Adrenal gland (tissue), 19 donors: ENCODE measurements at places on chromosomes 5 and 9. TPM values are rescaled to one million over a fixed set of nuclear protein-coding genes. Genes with fewer than 3 reads are reported as not detected.
A peak's percentile ranks its signal among the peaks of the same experiment; 100 is the strongest.

Gene TUT7
- 28.7 TPM for total RNA-seq

Gene PCDHGA3
- 3.9 TPM for total RNA-seq

Gene EGFLAM
- total RNA-seq: 8.0 TPM

Gene RANBP17
- total RNA-seq: 119 TPM

GRCh38 chr5:24325306-24325832, 319.4 kb downstream of the CDH10 start:
- DNase-seq: no peak

GRCh38 chr5:91670122-91670521, 287.0 kb upstream of the ARRDC3 start:
- DNase-seq: no peak

DNA sequence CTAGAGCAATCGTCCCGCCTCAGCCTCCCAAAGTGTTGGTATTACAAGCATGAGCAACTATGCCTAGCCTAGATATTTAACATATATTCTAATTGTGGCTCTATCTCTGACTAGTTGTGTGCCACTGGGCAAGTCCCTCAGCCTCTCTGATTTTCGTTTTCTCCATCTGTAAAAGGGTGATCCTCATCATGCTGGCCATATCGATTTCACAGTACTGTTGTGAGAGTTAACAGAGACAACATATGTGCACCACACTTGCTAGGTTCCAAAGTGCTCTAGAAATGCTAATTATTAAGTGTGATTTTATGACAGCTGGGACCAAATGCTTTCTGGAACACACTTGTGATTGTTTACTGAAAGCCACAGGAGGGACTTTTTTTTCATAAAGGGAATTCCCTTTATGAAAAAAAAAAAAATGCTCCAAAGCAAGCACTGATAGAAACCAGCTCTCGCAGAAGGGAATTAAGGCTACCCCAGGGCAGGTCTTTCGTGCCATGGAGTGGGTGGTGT, 78.5 kb upstream of the EPB41L4B start:
- DNase-seq: no peak

DNA sequence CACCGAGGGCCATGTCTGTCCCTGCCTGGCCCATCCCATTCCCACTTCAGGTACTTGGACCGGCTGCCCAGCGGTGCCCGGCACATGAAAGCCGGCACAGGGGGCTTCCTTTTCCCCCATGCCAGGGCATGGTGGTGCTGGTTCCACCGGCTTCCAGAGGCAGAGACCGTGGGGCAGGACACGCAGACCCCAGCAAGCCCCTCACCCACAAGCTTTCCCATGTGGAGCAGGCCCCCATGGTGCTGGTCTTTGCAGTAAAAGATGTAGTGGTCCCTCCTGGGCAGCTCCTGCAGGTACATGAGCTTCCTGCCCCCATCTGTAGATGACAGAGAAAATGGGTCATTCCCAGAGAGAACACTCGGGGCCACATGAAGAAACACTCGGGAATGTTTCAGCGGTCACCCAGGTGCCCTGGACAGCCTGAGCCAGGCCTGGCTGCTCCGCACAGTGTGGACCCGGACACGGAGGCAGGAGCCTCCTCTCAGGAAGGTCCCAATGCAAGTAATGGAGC, 2.0 kb downstream of the OBP2B start:
- no peak for DNase-seq

GRCh38 chr9:88339317-88339716, 48.9 kb upstream of the SPIN1 start:
- DNase-seq: no peak

- no peak for DNase-seq
These were observed 12.1 kb downstream of the NOTCH1 start for GRCh38 chr9:136533775-136534157.

DNA sequence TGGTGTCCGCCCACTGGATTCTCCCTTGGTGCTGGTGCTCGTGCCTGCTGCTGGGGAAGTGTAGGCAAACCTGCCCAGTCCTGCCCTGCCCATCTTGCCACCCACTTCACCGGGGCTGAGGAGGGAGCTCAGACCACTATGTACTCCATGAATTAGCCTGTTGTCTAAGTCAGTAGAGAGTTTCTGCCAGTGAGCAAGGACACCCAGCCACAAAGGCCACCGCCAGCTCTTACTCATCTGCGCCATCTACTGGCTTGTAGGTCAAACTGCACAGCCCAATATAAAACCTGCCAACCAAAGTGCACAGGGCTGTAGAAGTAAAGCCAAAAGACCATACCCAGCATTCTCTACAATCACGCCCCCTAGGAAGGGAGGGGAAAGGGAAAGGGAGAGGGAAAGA, 102.3 kb downstream of the GLIS3 start:
- DNase-seq: no peak

GRCh38 chr5:86404256-86404655, 213.5 kb upstream of the COX7C start:
- no peak for DNase-seq

GRCh38 chr9:106864373-106865143, 1.6 kb downstream of the ZNF462 start:
- DNase-seq: peak; percentile 39

DNA sequence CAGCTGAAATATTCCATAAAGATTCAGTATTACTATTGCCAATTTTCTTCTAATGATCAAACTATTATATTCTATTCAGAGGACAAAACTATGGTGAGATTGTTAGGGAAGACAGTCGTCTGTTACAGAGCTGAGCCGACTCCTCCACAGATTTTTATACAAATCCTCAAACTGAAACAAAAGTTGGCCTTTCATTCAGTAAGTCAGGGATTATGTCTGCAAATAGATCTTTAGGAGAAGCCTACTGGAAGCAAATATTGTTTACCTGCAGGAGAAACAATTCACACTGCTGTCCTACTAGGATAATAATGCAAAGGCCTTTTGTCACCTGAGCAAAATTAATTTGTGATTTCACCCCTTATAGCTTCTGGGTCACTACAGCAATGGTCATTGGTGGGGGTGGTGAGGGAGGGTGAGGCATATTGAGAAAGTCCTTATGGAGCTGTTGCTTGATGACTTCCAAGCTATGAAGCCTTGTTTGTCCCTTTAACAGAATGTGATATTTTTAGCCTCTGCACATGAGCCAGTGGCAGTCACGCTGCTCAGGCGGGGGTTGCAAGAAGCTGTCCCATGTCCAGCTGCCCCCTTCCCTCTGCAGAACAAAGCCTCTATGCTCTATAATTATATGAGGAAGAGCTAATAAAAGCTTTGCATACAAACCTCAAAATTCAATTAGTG, 200.5 kb upstream of the KLF9 start:
- DNase-seq: no peak

- no peak for DNase-seq
These were observed 192.8 kb downstream of the MED10 start for GRCh38 chr5:6185574-6185973.

DNA sequence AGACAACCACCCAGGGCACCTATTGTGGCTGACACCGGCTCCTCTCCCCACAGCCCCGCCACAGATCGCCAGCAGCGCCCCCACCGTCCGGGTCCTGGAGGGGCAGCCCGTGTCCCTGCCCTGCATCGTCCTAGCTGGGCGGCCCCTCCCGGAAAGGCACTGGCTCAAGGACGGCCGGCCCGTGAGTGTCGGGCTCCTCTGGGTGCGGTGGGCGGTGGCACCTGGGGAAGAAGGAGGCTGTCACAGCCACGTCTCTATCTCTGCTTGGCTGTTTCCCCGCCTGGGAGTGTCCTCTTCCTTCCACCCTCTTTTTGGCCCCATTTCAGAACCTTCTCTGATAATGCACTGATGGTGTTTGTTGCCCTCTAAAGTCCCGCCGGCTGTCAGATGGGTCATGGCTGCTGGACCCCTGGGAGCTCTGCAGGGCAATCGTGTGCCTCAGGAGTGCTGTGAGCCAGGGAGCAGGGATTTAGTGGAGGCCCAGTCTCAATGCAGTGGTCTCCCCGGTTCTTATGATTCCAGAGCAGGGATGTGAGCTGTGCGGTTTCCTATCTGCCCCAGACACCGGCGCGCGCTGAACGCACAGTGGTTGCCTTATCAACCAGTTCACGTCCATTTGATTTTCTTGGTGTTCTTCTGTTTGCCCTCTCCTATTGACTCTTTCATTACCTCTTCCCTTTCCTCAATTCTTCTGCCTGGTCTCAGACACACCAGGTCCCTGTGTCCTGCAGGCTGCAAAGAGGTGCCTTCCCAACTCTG, 55.3 kb downstream of the HMCN2 start:
- peak; percentile 49 for DNase-seq

- DNase-seq: peak; percentile 38
These were observed at the start of gene FBLL1 for GRCh38 chr5:168528521-168529373. TSS of gene FBLL1 (plus strand) at chr5:168529305. CDS start at chr5:168529505, 200 bp downstream.

DNA sequence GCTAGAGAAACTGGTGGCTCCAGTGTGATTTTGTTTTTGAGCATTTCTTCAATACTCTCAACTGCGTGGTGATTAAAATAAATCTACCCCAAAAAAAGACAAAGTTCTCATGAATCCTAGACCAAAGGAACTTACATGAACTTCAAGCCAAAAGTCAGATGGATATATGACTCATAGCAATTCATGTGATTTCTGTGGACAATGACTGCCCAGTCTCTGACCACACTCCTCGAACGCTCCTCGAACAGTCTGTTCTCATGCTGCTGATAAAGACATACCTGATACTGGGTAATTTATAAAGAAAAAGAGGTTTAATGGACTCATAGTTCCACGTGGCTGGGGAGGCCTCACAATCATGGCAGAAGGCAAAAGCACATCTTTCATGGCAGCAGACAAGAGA, 46.4 kb upstream of the CEP78 start:
- DNase-seq: no peak

- no peak for DNase-seq
These were observed 443.8 kb upstream of the ST8SIA4 start for GRCh38 chr5:101346906-101347305.

DNA sequence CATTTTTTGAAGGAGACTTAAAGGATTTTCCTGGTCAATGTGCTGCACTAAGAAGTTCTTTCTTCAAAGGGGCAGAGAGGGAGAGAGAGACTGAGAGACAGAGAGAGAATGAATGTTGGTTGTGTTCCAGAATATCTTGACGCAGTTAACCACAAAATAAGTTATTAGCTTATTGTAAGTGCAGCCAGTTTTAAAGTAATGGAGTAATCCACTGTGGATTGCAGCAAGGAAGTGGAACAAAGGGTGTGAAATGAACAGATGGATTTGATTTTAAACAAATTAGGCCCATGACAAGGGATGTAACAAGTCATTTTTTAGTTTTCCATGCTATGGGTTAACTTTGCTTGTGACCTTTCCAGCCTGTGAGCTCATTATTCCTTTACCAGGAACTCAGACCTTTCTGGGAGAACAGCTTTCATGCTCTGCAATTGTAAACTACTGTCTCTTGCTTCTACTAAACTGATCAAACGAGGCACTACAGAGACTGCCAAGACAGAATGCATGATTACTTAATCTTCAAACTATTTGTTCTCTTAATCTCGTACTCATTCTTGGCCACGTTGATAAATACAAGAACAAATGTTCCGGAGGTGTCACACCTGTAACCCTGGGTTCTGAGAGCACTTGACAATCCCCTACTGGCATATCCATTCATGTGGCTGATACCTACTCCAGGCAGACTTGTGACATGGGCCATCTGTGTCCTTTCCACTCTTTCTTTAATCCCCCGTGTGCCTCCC, 131.1 kb downstream of the TLE1 start:
- DNase-seq: no peak

DNA sequence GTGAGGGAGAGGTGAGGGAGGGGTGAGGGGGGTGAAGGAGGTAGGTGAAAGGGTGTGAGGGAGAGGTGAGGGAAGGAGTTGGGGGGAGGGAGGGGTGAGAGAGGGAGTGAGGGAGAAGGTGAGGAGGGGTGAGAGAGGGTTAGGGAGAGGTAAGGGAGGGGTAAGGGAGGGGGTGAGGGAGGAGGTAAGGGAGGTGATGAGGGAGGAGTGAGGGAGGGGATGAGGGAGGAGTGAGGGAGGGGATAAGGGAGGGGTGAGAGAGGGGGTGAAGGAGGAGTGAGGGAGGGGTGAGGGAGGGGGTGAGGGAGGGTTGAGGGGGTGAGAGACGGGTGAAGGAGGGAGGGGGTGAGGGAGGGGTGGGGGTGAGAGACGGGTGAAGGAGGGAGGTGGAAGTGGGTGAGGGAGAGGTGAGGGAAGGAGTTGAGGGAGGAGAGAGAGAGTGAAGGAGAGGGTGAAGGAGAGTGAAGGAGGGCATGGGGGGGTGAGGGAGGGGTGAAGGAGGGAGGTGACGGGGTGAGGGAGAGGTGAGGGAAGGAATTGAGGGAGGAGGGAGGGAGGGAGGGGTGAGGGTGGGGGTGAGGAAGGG, 18.5 kb downstream of the NINJ1 start:
- DNase-seq: peak; percentile 28

GRCh38 chr9:79477955-79478771, 93.6 kb upstream of the TLE4 start:
- no peak for DNase-seq

GRCh38 chr5:142798099-142798770, 28.1 kb downstream of the ARHGAP26 start:
- no peak for DNase-seq
